ENCODE measurements at places on chromosomes 6 and 20.
A peak's percentile ranks its signal among the peaks of the same experiment; 100 is the strongest.

- no peak for DNase-seq
These were observed 136.9 kb downstream of the PREX1 start for GRCh38 chr20:48690888-48691287.

- DNase-seq = no peak
These were observed 162.7 kb downstream of the MTHFD1L start for GRCh38 chr6:151027936-151028838.

DNA sequence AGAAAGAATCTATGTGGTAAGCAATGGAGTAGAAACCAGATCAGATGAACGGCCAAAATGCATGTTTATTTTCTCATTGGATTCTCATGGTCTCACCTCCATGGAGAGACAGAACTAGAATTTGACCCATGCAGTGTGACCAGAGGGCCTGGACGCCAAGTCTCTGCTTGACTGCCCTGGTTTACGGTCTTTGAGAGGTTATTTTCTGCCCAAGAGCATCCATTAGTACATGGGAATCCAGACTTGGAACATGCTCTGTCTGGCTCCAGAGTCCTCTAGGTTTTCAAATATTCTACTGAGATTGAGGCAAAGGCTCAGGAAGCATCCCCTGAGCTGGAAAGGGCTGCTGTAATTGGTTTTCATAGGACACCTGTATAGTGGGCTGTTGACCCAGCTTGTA is 45.5 kb upstream of the UST start:
- DNase-seq = no peak

DNA sequence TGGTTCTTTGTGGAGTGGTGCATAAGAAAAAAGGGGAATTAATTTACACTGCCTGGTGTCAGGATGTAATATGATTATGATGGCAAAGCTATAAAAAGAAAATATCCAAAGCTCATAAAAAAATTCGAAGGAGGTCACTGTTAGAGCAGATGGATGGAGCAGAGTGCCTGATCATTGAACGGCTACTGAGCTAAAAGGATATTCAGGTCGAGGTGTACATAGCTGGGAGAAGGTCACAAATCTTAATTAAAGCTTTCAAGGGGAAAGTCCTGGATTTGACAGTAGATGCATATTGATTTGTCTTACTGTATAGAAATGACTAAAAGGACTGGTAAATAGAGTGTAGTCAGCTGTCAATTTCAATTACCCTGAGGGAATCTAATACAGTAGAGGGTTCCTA is 84.4 kb downstream of the PKIB start:
- no peak for DNase-seq

DNA sequence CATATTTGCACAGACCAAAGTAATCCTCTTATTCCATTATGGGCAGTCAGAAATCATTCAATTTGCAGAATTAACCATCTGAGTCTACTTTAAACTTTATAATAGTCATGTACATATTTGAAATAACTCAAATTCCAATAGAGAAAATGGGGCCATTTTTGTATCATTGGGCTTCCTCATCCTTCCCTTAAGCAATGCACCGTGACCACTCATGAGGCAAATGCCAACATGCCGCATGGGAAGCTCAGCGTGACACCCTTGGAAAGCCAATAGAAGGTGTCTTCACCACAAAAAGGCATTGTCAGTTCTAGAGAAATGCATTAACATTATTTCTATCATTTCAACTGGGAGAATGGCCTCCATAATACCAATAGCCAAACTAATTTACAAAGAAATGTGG is 38.5 kb downstream of the SIM1 start:
- DNase-seq = no peak

GRCh38 chr20:52405986-52406385 is 214.4 kb upstream of the ZFP64 start:
- DNase-seq = no peak

DNA sequence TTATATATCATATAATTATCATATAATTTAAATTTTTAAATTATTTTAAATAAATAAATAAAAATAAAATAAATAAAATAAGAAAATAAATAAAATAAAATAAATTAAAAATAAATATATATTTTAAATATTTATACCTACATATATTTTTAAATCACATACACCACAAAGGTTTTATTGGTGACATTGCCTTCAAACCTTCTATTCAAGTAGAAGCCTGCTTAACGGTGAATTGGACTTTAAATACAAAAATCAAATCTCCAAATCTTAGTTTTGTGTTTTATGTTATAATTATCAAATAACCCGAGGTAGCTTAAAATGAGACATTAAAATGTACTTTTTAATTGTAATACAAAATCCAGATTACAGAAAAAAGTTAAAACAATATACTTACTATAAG is 1137.8 kb downstream of the HACE1 start:
- DNase-seq = no peak

DNA sequence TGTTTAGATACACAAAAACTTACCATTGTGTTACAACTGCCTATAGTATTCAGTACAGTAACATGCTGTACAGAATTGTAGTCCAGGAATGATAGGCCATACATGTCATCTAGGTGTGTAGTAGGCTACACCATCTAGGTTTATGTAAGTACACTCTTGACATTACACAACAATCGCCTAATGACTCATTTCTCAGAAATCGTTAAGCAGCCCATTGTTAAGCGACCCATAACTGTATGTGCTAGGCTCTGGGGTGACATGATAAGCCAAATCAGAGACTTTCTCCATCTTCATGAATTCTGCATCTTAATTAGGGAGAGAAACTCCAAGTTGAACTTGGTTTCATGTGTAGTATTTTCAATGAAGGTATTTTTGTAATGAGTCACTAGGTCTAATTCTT is 17.2 kb downstream of the STK35 start:
- DNase-seq = no peak

- DNase-seq = no peak
These were observed 73.5 kb upstream of the NFATC2 start for GRCh38 chr20:51616060-51616459.

- DNase-seq = no peak
These were observed 53.5 kb downstream of the CARMIL1 start for GRCh38 chr6:25332655-25333071.

DNA sequence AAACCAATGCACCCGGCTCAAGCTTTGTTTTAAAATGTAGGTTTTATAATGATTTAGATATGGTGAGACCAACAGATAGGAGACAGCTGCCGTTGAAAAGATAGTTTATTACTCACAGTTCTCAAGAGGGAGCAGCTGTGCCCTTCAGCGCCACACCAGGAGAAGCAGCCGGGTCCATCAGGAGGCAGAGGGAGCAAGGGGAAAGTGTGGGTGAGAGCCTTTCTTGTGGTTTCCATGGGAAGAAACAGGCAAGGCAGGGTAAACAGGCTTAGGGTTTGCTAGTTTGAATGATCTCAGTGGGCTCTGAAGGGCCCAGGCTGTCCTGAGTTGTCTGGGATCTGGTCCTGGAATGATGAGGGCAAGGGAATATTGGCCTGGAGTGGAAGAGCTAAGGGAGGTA is 117.7 kb upstream of the PLCB4 start:
- DNase-seq = no peak

DNA sequence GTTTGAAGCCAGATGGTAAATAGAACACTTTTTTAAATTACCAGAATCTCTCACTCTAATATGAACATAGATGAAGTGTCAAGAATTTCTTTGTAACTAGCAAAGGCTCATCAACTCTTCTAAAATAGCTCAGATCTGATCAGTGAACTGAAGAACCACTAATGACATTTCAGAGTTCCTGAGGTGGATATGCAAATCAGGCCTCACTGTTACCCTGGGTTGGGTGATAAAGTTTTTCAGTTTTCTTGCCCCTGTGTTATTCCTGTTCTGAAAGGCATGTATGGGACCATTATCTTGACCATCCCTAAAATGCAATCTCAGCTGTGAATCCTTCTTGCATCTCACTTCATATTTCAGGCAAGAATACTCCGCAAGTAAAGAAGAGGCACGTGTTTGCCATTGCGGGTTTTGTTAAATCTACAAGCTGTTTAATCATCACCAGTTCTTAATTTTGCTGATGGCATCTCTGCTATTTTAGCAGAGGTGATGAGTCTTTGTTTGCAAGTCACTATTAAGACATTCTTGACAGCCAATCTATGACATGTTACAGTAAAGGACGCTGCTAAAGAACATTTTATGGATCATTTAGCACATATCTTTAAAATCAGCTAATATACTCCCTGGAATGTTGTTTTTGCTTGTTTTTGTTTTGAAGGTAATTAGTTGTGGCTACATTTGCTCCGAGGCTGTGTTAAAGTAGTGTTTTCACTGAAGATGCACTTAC is 47.9 kb downstream of the KHDC1L start:
- DNase-seq = no peak

DNA sequence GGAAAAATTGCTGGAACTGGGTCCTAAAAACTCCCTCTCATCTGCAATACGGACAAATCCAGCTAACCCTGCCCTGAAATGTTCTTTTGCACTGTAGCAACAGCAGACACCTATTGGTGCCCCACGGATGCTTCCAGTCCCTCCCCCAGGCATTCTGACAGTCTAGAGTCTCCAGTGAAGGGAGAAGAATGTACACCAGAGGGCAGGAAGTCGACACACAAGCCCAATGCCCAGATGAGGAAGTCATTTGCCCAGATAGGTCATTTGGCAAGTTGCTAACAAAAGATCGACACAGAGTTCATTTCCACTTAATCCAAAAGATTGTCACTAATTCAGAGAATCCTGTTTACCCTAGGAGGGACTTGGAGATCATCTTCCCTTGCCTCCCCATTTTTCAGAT is 293.0 kb upstream of the PRDM1 start:
- DNase-seq = peak; percentile 24

- DNase-seq = no peak
These were observed 116.8 kb downstream of the MBOAT1 start for GRCh38 chr6:20095436-20095835.

- no peak for DNase-seq
These were observed 27.9 kb downstream of the RIN2 start for GRCh38 chr20:19785983-19786285.

DNA sequence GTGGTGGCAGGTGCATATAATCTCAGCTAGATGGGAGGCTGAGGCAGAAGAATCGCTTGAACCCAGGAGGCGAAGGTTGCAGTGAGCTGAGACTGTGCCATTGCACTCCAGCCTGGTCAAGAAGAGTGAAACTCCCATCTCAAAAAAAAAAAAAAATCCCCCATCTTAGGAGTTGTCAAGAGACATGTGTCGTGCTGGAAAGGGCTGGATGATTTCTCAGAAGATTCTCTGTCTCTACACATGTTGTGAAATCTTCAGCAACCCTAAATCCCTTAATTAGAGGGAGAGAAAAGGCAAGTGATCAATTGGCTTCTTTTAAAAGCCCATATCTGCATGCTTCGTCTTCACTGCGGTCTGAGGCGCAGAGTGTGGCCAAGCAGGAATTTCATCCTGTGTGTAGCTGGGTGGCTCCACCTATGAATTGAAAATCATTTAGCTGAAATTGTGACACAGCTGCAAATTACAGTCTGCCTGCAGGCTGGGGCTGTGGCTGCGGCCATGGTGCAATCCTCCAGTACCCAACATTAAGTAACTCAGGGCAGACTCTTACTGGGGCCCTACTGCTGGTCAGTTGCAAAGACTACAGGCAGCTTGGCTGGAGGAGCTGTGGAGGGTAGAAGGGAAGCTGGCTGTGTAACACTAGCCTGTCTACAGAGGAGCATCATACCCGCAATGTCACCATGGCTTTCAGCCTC is 3.2 kb upstream of the TGM3 start:
- DNase-seq = no peak

GRCh38 chr6:55868771-55869479 is 6.5 kb downstream of the BMP5 start:
- DNase-seq = no peak

- no peak for DNase-seq
These were observed 89.4 kb downstream of the TBXT start for GRCh38 chr6:166078294-166078693.

DNA sequence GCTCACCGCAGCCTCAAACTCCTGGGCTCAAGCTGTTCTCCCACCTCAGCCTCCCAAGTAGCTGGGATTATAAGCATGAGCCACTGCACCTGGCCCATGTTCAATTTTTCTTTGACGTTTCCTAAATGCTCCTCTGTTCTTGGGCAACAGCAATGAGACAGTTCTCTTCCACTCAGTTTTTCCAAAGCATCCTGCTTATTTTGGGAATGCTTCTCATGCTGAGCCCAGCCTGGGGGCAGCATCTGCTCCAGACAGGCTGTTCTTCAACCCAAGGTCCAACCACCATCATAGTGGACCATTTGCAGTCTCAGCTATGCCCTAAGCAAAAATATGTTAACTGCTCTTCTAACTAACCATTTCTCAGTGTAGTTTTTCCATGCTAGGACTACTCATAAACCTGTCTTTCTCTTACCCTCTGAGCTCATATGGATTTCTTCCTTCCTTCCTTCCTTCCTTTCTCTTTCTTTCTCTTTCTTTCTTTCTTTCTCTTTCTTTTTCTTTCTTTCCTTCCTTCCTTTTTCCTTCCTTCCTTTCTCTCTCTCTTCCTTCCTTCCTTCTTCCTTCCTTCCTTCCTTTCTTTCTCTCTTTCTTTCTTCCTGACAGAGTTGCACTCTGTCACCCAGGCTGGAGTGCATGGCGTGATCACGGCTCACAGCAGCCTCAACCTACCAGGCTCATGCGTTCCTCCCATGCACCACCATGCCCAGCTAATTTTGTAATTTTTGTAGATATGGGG is 48.4 kb downstream of the GCNT2 start:
- no peak for DNase-seq

- no peak for DNase-seq
These were observed 263.7 kb downstream of the SMOC2 start for GRCh38 chr6:168704678-168705077.

GRCh38 chr6:117728626-117729025 is 53.4 kb downstream of the NUS1 start:
- no peak for DNase-seq

GRCh38 chr20:855466-856360 is 22.2 kb downstream of the FAM110A start:
- DNase-seq = no peak

DNA sequence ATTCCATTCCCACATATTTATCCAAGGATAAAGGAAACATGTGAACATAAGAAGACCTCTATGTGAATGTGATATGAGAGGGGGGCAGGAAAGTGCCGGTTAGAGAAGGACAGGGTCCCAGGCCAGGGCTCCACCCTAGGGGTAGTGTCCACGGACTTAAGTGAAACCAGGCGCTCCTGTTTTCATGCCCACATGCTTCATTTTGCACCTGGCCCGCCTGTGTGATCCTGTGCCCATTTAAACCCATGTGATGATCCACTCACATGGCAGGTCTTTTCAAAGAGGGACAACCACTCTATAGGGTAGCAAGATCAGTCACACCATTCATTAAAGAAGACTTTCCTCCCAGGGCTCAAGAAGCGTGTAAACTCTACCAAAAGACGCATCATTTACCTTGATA is 865.3 kb upstream of the GJE1 start:
- DNase-seq = no peak

DNA sequence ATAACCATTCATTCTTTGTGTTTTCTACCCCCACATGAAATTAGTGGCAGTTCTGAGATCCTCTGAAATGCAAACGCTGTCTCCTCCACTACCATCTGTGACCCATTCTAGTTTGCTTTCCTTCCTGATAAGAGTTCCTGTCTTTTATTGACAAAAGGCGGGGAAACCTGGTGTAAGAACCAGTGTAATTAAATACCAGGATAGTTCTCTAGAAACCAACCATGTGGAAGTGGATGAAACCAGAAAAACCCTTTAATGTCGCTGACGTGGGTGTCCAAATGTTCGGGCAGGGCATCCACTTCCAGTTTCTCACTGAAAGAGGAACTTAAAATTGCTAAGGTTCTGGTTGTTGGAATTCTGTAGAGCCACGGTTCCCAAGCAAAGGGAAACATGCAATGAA is 79.1 kb downstream of the TNFRSF21 start:
- no peak for DNase-seq

- DNase-seq = peak; percentile 46
These were observed 30.2 kb downstream of the FAM229B start for GRCh38 chr6:112117554-112117953.

- peak; percentile 97 for DNase-seq
These were observed 27.3 kb upstream of the STX16 start for GRCh38 chr20:58623579-58624473.

- no peak for DNase-seq
These were observed at the start of gene KHDRBS2 for GRCh38 chr6:62285612-62286469. Gene KHDRBS2 (minus strand): TSS chr6:62286225.

Data from kidney capillary endothelial cell (primary cell).